Activated gamma-delta T cell (primary cell): ENCODE measurements at places on chromosomes 11 and 22.

DNA sequence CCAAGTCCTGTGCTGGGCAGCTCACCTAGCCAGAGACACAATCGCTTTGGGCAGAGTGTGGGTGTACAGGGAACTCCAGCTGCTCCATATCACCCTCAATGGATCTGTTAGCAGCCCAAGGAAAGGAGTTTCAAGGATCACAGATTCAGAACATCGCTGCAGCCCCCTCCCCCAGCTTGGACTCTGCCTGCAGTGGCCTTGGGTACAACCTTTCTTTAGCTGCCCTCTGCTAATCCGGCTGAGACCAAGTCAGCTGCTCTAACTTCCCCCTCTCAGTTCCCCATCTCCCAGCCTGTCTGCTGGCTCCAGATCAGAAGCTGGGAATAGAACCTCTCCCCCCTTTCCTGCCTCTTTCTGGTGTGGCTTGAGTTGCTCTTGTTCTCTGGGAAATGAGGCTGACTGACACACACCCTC is 1.3 kb downstream of the TMEM86A start:
- DNase-seq: no peak

DNA sequence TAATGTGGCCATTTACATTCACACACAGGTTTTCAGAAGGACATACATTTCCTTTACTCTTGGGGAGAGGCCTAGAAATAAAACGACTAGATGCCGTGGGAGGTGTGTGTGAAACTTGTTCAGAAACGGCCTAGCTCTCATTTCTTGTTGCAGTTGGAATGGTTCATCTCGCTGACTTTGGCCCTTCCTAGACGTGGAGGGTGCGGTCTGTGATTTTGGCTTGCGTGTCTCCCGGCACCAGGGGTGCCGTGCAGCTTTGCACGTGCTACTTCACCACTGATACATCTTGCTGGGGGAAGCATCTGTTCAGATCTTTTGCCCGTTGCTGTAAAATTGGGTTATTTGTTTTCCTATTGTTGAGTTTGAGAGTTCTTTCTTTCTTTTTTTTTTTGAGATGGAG is 3.1 kb upstream of the PRR33 start:
- no peak for DNase-seq

- no peak for DNase-seq
Measured at GRCh38 chr11:34086554-34087283, 18.7 kb upstream of the NAT10 start.

DNA sequence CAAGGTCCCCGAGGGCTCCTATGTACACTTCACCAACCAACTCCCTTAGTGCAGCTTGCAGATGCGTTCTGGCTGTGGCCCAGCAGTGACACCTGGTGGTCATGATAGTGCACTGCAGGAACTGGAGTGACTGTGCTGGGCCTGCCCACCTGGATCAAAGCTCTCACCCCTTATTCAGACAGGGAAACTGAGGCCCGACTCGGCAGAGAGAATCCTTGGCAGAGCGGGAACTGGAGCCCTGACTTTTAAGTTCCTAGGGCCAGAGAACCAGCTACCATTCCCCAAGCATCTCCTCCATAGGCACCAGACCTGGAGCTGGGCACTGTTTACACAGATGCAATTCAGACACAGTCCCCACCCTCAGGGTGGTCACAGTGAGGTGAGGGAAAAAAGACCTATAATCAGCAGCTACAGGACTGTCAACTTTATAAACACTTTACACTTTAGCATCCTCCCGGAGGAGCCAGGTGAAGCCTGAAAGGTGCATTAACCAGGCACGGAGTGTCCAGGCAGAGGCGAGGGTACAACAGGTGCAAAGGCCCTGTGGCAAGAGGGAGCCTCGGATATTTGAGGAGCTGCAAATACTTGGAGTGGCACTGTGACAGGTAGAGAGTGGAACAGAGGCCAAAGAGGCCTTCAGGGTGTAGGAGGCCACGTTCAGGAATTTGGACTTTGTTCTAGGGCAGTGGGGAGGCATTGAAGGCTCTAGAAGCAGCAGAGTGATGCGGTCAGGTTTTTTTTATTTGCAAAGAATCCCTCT is 22.0 kb downstream of the RHBDD3 start:
- no peak for DNase-seq

DNA sequence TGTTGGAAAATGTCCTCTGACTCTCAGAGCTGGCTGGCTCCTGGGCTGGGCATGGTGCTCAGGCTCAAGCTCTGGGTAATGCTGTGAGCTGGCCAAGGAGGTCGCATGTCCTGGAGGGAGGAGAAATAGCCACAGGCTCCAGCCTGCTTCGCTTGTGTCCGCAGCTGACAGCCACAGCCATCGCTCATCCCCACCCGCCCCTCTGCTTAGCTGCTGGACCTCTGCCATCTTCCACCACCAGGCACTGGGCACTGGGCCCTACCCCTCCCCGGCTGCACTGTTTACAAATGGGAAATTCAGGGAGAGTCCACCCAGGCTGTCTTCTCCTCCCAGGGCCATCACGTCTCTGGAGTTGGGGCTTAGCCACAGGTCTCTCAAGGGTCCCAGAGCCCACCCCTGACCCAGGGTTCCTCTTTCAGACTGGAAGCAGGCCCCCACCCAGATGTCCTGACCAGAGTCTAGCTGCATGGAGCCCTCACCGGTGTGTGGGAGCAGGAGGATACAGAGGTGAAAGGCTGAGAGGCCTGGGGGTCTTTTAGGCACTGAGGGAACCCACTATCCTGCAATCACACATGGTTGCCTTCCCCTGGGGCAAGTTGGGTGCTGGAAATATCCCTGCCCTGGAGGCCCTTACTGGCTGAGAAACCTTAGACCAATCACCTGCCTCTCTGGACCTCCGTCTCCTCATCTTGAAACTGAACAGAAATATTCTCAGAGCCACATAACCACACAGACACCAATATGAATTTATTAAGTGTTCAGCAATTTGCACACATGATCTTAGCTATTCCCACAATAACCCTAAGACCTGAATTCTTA is 62.7 kb downstream of the CD82 start:
- no peak for DNase-seq

- no peak for DNase-seq
Measured at GRCh38 chr11:27635567-27636037, 64.7 kb downstream of the BDNF start.
